ENCODE measurements at places on chromosomes 3 and 15.

DNA sequence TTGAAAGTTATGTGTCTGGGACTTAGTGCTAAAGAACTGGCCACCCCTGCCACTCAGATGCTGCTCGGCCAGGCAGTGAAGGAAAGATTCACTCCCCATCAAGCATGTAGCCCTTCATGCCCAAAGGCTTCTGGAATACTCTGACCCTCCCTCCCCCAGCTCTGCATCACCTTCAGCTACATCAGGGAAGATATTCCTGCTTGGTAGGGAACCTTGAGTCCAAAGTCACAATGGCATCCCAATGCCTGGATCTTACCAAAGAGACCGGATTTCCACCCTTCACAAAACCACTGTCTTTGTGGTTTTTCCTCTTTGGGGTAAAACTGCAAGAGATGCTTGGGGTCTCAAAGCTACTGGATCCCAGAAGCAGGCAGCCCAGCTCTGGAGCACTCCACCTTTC, 18.2 kb upstream of the BCL2A1 start:
- no peak for DNase-seq

- DNase-seq, result no peak
Measured at GRCh38 chr3:110180733-110181132, 843.4 kb upstream of the DPPA4 start.

DNA sequence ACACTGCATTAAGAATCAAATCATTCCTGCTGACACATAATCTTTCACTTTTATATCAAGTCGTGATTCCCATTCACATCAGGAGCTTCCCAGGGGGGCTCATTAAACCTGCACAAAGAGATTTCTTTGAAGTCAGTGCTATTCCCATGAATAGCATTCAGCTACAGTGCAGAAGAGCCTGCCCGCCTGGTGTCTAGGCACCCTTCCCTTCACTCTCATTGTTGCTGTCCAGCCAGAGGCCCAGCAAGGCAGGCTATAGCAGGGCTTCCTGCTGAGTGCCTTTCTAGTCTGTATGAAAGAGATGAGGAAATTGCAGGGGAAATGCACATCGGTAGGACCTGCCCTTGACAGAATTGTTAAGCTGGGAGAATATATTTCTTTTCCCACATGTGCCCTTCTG, 4.5 kb upstream of the GJD2 start:
- no peak for DNase-seq

DNA sequence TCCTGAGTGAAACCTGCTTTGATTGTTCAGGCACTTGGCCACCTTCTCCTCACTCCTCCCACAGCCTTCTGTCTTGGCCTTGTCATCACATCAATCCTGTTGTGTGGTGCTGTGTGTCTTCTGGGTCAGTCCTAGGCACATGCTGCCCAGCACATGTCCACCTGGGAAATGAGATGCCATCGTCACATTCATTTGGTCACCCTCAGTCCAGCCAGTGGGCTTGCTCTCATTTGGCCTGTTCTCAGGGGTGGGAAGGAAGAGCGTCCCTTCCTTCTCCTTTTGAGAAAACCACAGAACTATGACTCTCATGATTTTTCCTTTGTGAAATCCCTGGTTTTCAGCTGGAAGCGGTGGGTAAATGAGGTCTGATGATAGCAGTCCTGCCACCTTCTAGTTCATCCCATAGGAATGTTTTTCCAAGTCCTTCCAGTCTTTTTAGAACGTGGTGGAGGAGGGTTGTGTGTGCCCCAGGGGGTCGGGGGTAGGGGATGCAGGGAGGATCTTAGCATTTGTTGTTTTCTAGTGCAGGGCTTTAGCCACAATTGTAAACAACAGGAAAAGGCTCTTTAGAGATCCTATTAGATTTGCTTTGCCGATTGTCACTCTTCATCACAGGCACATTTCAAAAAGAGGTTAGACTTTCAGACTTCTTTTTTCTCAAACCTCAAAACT, 8.4 kb upstream of the PLA1A start:
- DNase-seq, result no peak

- no peak for DNase-seq
Measured at GRCh38 chr3:146314871-146315270, 64.0 kb upstream of the PLSCR4 start.

- no peak for DNase-seq
Measured at GRCh38 chr3:187369089-187369447, 883 bp downstream of the RTP4 start.

DNA sequence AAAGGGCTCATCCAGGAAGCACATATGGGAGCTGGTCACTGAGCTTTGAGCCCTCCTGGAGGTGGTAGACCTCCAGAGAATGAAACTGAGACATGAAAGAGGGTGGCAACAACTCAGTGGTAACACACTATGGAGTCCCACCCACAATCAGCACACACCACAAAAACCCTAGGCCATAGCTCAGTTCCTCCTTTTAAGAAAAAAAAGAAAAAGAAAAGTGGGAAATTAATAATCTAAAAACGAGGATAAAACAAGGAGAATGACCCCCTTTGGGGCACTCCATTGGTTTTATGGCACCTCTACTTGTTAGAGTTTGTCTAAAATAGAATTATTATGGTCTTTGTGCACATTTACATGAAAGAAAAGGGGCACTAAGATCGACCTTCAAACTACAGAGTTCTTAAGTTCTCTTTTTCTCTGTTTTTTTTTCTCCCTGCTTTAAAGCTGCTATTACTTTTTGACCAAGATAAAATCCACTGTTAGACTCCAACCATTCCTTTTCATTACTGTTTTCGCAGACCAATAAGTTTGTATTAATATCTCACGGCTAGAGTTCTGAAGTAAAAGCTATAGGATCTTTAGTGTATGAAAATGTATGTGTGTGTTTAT, 40.2 kb upstream of the ZBTB20 start:
- no peak for DNase-seq

- no peak for DNase-seq
Measured at GRCh38 chr3:117964814-117965213, 1069.8 kb downstream of the IGSF11 start.

DNA sequence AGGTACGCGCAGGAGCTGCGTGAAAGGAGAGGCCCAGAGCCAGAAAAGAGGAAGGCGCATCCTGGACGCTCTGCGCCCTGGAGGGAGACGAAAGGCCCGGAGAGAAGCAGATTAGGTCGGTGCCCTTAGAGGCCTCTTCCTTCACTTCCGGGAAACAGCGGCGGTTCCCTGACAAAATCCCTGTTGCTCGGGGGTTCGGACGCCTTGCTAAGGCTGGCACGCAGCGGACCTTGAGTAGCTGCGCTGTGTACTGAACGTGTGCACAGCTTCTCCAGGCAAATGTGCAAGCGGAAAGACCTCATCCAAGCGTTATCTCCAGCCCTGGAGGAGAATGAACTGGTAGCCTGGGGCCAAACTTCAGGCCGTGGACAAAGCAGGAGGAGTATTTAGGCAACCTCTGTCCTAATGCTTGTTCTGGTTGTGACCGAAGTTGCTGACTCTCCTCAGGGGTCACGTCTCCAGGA, 3.0 kb upstream of the SOX14 start:
- no peak for DNase-seq

DNA sequence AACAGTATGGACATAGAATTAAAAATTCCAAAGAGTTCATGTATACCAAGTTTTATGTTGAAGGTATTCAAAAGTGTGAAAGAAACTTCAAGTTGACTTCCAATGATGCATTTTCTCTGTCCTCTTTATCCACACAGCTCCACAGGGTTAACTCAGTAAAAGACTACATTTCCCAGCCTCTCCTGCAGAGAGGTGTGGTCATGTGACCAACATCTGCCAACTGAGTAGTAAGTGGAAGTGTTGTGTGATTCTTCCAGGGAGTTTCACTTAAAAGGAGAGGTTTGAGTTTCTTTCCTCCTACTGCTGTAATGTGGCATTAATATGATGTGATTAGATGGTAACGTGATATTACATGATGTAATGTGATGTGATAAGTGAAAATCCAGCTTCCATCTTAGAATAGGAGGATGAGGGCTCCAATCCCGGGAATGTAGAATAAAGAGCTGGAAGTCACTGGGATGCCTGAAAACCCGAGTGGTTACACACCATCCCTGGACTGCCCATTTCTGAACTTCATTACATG, 280.6 kb downstream of the ARRDC4 start:
- no peak for DNase-seq

All from bone marrow (tissue), 2 donors.